ENCODE measurements at places on chromosomes 11 and 22.

- no peak for DNase-seq
Observed at GRCh38 chr11:123235656-123236261, 40.7 kb upstream of the CLMP start.

DNA sequence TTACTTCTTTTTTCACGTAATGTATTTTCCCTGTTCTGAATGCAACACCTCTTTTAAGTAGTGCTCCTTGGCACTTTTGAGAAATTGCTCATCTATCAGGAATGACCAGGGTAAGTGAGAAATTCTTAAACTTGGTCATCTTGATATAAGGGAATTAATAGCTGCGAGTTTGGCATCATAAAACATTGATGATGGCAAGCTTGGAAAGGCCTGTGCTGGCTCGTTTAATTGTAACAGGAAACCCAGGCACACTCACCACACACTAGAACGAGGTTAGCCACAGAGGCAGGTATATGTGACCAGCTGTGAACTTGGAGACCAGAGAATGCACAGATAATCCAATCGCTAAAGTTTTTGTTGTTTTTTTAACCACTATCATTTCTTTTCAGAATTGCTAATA lies 24.3 kb downstream of the FAM118A start:
- no peak for DNase-seq

DNA sequence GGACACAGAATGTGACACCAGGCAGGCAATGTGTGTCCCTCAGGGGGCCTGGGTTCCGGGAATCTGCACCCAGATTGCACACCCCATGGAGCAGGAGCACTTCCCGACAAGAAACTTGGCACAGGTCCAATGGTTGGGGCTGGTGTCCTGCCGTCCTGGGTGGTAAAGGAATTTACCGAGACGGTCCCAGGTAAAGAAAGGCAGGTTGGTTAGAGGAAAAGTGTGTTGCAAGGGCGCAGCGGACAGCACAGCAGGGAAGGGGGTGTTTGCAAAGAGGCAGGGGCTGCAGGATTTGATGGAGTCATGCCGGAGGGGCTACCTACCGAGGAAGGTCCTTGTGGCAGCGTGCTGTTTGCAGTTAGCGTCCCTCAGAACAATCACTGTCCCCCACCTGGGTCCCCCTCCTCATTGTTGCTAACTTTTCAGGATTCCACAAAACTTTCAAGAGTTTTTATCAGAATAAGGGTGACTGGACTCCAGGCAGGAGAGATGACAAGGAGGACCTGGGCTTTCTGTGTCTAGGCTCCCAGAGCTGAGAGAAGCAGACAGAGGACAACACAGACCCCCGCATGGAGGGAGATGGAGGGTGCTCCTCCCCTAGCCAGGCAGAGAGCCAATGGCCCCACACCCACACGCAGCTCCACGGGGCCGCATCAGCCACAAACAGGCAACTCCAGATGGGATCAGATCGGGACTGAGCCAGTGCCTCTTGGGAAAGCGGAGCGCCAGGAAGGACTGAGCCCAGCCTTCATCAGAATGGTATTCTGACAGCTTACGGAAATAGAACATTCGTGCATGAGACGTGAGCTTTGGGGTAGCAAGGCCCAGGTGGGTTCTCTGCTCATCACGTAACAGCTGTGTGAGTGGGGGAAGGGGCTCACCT lies 1423.9 kb downstream of the BRD1 start:
- no peak for DNase-seq

DNA sequence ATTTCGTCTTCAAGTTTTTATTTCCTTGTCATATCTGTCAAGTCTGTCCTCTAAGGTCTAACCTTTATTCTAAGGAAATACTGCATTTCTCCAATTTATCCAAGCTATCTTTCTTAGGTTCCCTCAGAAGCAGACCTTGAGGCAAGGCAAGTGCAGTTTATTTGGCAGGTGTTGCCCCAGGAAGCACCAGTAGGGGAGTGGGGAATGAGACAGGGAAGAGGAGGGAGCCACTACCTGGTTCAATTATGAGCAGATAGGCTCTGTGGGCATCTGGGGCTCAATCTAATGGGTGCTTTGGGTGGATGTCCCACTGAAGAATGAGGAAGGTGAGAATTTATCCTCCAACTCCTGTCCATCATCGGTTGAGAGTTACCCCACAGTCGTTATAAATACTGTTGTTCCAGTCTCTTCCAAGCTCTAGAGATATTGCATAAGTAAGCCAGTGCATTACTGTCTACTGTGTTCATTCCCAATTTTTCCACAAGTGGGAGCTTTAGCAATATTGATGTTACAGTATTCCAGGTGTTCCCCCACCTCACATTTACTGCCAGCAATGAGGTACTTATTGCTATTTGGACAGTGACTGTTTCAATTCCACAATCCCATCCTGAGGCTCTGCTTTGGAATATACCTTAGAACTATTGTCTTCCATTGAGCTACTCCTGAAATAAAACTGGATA lies 154.9 kb upstream of the CEP126 start:
- no peak for DNase-seq

DNA sequence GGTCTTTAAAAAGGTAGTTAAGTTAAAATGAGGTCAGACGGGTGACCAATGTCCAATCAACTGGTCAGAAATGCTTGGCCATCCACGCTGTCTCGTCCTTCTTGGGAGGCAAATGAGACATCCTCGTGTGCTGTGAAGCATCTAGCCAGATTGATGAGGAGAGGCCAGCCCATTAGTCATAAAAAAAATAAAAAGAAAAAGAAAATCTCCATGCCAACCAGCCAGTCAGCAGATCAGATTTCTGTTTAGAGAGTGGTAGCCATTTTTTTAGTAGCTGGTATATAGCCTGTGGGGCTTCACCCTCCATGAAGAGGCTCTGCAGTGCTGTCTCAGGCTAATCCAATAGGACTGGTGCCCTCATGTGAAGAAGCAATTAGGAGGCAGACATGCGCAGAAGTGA lies 343.1 kb upstream of the SYN3 start:
- DNase-seq = no peak

DNA sequence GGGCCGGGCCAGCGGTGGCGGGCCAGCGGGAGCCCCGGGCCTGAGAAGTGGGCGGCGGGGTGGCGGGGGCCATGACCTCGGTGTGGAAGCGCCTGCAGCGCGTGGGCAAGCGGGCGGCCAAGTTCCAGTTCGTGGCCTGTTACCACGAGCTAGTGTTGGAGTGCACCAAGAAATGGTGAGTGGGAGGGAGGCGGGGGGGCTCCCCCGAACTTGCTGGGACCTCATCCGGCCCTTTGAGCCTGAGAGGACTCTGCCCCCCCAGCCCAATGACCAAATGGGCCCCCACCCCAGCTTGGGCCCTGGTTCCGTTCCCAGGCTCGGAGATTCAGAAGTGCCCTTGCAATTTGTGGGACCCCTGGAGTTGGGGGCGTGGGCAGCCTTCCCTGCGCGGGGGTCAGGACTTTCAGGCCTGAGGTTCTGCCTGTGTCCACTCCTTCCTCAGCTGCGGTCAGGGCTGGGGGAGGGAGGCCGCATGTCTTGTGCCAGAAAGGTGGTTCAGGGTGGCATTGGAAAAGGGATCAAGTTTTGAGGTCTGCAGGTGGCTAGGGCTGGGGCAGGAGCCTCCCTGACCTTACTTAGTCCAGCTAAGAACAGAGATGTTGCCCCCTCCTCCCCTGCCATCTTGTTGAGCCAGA lies 496 bp downstream of the EHBP1L1 start:
- DNase-seq = no peak

DNA sequence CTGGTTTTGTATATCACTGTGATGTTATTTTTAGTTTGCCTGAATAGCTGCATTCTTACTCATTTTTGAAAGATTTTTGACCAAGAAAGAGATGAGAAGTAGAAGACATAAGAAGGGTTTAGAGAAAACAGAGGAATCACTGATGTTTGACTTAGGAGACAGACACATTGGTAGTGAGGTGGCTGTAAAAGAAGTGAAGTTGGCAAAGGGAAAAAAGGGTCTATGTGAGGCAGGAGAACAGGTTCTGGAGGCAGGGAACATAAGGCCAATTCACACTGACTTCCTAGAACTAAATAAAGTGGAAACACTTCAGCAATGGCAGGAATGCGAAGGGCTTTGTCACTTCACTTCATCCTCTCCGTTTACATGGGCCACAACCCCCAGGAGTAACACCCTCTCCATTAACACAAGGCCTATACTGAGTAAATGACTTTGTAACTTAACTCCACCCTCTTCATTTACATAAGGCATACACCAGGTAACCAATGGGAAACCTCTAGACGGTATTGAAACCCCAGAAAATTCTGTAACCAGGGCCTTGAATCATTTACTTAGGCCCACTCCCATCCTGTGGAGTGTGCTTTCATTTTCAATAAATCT lies 36.5 kb downstream of the CTSC start:
- no peak for DNase-seq

All from naive thymus-derived CD8-positive, alpha-beta T cell (primary cell).